ENCODE measurements at places on chromosomes 2 and 18. TPM values are rescaled to one million over a fixed set of nuclear protein-coding genes. Genes with fewer than 3 reads are reported as not detected.

Gene ANO7
- 1.4 TPM for total RNA-seq

DNA sequence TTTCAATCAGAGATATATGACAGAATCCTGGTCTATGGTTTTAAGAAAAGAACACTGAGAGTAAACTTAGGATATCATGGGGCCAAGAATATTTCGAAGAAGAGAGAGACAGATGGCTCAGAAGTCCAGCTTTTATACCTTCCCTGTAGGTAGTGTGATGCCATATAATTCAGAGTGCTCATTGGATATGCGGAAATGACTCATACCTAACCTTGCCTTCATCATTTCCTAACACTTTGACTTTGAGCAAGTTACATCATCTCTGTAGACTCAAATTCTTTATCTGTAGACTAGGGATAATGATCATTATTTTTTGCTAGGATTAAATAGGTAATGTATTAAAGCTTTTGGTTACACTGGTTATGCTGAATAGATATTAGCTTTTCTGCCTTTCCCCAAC, 461.6 kb upstream of the CNTNAP5 start:
- H3K4me3 ChIP-seq: no peak overlapping the region
- no peaks in the 10 kb centered on the region for H3K36me3 ChIP-seq
- no peak for DNase-seq
- no peak overlapping the region for H3K27ac ChIP-seq

Gene DSG4
- total RNA-seq: 1.8 TPM

DNA sequence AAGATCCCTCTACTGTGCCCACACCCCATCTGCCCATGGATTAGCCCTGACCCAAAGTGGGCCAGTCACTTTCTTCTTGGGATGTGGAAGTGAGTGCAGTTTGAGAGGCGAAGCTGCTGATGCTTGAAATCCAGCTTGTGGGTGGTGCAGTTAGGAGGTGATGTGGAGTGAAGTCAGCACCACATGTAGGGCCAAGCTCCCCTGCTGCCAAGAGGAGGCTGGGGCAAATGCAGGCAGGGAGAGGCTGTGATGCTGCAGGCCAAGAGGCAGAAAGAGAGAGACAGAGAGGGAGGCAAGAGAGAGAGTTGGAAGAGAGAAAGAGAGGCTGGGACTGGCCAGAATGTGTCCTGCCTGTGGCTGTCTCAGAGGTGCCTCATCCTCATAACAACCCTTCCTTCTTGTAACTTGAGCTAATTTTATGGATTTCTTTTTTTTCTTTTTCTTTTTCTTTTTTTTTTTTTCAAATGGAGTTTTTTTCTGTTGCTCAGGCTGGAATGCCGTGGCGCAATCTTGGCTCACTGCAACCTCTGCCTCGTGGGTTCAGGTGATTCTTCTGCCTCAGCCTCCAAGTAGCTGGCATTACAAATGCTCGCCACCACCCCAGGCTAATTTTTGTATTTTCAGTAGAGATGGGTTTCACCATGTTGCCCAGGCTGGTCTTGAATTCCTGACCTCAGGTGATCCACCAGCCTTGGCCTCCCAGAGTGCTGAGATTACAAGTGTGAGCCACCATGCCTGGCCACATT, 35.3 kb upstream of the CAB39 start:
- no peak overlapping the region for H3K4me3 ChIP-seq
- H3K36me3 ChIP-seq: no peaks in the 10 kb centered on the region
- H3K27me3 ChIP-seq: no peaks in the 10 kb centered on the region
- H3K4me1 ChIP-seq: no peaks in the 10 kb centered on the region

- peaks cover 6% of the 10 kb centered on the region for H3K27me3 ChIP-seq
- no peak overlapping the region for H3K4me3 ChIP-seq
- DNase-seq: no peak
- H3K27ac ChIP-seq: no peak overlapping the region
- no peaks in the 10 kb centered on the region for H3K4me1 ChIP-seq
Measured at GRCh38 chr18:51668101-51668500, 470.6 kb upstream of the MEX3C start.
